Stimulated activated CD4-positive, alpha-beta T cell treated with anti-CD3 and anti-CD28 coated beads, Interleukin-2, amount 100 ng/mL, for 24 hours (primary cell): ENCODE measurements at places on chromosomes 6 and 20.
A peak's percentile ranks its signal among the peaks of the same experiment; 100 is the strongest.

DNA sequence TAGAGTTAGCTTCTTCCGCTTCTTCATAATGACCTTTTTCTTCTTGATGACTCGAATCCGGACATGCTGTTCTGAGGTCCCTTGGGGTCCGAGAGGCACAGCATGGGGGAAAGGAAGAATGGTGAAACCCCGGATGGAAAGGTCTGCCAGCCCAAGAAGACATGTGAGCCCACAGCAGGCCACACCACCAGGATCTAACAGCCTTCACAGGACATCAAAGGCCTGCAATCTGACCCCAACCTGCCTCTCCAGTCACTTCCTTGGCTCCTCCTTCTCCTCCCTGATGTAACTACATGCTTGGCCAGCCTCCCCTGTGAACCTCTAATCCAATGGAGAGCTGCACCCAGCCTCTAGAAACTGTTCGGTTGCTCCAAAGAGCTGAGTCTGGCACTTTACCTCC, 1.6 kb downstream of the CPXM1 start:
- DNase-seq, result no peak

DNA sequence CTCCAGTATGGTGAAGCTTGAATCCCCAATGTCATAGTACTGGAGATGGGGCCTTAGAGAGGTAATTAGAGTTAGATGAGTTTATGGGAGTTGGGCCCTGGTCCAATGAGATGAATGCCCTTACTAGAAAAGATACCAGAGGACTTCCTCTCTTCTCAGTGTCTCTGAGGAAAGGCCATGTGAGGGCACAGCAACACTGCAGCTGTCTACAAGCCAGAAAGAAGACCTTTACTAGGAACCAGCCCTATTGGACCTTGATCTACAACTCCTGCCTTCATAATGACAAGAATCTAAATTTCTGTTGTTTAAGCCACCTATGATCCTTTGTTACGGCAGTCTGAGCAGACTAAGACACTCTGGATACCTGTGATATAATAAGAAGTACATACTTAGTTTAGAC, 31.4 kb upstream of the AKAP7 start:
- DNase-seq, result no peak

DNA sequence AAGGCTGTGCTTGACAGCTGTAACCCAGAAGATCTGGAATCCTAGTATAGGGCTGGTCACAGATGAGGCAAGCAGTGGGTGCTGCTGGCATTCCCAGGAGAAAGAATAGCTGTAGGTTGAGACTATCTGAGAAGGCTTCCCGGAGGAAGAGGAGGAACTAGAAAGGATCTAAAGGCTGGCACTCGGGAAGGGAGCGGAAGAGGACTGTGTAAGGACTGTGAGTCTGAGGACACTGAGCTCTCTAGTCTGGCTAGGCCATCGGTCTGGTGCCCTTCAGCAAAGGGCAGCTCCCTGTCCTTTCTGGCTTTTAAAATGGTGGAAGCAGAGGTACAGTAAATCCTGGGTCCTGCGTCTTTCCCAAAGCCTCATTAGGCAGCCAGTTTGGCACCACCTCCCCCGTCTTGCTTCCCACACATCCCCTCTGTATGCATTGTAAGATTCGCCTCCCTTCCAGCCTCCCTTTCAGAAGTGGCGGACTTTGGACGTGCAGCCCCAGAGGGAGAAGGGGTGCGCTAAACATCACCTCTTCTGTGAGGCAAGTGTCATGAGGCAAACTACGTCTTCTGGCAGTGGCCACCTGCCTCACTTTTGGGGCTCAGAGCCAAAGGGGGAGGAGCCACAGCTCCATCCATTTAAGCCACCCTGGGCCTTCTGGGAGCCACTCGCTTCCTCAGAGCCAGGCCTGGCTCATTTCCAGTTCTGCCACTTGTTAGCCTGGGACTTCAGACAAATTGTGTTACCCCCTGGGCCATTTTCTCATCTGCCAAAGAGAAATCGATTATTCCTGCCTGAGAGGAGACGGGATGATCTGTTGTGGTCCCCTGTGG, 8.6 kb downstream of the SNPH start:
- DNase-seq, result no peak

- DNase-seq, result no peak
Observed at GRCh38 chr6:10441004-10441654, 26.3 kb upstream of the TFAP2A start.

DNA sequence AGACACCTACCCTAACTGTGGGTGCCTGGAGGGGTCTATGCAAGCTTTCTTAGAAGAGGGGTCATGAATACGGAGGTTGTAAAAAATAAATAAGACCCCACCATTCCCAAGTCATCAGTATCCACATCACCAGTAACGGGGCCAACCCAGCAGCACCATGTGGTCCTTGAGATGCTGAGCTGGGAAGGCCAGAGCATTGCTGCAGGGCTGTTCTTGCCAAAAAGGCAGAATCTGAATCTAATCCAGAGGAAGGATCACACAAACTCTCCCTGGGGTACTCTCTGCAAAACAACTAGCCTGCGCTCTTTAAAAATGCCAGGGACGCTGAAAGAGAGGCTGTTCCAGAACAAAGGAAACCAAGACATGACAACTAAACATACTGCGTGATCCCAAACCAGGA, 43.2 kb downstream of the SSR1 start:
- no peak for DNase-seq

- DNase-seq, result no peak
Observed at GRCh38 chr6:52571099-52571755, 5.6 kb downstream of the TRAM2 start.

DNA sequence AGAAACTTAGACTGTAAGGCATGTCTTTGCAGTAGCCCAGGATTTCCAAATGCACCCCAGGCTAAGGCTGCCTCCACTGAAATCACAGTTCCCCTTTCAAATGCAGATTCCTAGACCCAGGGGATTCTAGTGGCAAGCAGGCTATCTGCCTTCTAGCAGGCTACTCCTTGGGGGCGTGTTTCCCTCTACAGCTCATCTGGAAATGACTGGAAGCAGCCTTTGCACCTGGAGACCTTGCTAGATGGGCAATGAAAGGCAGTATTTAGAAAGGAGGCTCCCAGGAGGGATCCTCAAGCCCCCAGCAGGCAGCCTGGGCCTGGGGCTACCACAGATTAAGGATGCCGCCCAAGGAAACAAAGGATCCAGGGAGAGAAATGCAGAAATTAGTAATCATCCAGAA, 26.0 kb upstream of the SYNDIG1 start:
- no peak for DNase-seq

DNA sequence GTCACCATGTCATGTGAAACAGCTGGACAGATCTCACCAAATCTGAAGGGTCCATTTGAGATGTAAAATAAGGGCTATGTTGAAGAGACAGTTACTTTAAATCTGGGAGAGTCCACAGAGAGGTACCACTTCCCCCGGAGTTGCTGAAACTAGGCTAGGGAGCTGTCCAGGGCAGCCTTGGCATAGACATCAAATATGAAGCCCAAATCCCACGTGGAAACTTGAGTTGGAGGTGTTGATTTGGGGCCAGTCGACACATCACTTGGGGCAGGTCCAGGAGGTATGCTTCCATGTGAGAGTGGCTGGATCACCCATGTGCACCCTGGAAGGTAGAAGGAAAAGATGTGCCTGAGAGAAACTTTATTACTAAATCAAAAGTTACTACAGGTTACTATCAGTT, 12.0 kb upstream of the SERPINB9 start:
- DNase-seq, result no peak

DNA sequence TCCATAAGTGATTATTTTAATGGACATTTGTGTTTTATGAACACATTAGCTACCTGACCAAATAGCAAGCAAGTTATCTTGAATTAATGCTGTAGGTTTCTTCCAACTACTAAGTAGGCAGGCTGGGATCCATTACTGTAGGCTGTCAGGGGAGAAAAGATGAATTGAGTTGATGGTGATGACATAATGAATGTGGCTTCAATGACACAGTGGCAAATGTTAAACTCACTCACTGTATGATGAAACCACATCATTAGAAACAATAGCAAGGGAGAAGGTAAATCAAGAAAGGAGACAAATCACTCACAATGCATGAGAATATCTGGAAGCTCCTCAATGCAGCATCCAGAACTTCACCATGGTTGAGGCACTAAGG, 529.7 kb upstream of the CITED2 start:
- no peak for DNase-seq

GRCh38 chr20:14720251-14720650, 382.8 kb upstream of the FLRT3 start:
- DNase-seq, result no peak

- DNase-seq, result no peak
Observed at GRCh38 chr20:24432046-24432442, 37.4 kb upstream of the SYNDIG1 start.

- no peak for DNase-seq
Observed at GRCh38 chr20:63016514-63017075, 9.8 kb upstream of the BHLHE23 start.

- no peak for DNase-seq
Observed at GRCh38 chr6:159148641-159149040, 20.6 kb upstream of the FNDC1 start.

DNA sequence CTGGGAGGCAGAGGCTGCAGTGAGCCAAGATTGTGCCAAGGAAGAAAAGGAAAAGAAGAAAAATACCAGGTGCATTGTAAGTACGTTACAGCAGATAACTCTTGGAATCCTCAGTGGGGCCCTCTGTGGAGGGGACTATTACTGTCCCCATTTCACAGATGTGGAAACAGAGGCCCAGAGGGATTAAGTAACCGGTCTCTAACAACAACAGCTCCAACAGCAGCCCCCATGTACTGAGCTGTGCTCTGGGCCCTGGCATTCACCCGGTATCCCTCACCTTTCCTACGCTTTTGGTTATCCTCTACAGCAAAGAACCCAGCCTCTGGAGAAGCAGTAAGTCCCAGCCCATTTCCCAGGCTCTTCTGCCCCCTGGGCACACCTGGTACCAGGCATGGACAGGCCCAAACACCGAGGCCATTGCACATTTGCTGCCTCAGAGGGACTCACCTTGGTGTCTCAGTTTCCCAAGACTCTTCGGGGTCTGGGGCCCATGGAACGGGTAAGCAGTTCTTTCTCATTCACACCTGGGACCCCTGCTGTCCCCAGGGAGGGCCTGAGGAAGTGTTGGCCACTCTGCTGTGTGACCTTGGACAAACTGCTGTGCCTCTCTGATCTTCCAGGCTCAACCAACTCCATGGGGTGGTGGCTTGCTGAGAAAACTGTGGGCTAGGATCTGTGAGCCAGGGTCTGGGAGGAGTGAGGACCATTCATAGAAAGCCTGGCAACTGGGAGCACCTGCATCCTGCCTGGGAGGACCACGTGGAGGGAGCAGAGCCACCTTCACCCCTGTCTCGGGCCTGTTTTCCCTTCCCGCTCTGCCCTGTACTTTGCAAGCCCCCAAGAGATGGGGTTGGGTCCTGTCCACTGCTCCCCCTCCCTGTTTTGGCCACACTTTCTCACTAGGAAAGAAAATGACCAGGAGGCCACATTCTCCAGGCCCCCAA, 59.9 kb downstream of the SNAI1 start:
- DNase-seq, result no peak

GRCh38 chr6:3751730-3752530, 417 bp upstream of the PXDC1 start:
- DNase-seq, result peak; percentile 74

- DNase-seq, result no peak
Observed at GRCh38 chr6:138986578-138986977, 1.5 kb downstream of the REPS1 start.

DNA sequence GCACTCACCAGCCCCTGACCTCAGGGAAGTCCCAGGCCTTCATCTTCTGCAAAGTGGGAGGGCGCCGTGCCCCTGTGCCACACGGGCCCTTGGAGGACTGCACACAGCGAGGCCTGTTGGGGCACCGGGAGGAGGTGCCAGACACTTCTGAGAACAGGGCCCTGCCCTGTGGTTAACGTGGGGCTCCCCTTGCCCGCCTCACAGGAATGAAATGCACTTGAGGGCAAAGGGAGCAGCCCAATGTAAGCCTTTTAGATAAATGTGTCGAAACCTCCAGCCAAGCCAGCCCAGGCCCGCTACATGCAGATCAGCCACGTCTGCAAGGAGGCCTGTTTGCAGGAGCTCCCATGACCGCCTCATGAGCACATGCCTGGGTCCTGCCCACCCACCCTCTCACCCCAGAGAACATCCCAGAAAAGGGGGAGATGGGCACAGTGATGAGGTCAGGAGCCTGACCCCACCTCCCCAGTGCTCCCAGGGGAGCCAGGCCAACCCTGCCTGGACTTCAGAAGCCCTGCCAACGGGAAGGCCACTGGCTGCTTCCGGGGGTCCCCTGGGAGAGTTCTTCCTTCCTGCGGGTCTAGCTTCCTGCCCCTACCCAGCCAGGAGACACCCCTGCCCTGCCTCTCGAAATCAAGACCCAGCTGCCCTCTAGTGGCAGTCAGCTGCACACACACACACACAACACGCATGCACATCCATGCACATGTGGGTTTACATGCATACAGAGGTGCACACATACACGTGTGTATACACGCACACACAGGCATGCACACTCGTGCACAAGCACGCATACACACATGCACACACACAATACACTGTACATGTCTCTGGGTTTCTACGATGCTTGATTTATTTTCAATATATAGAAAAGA, 178.7 kb downstream of the TAF4 start:
- DNase-seq, result peak; percentile 34

- peak; percentile 20 for DNase-seq
Observed at GRCh38 chr6:1770968-1771723, 161.4 kb downstream of the FOXC1 start.

GRCh38 chr6:44100088-44100550, 27.1 kb downstream of the MRPL14 start:
- DNase-seq, result peak; percentile 20

- DNase-seq, result no peak
Observed at GRCh38 chr20:33796263-33796906, 14.8 kb upstream of the CHMP4B start.

- DNase-seq, result no peak
Observed at GRCh38 chr20:17761604-17762003, 61.8 kb downstream of the BANF2 start.

DNA sequence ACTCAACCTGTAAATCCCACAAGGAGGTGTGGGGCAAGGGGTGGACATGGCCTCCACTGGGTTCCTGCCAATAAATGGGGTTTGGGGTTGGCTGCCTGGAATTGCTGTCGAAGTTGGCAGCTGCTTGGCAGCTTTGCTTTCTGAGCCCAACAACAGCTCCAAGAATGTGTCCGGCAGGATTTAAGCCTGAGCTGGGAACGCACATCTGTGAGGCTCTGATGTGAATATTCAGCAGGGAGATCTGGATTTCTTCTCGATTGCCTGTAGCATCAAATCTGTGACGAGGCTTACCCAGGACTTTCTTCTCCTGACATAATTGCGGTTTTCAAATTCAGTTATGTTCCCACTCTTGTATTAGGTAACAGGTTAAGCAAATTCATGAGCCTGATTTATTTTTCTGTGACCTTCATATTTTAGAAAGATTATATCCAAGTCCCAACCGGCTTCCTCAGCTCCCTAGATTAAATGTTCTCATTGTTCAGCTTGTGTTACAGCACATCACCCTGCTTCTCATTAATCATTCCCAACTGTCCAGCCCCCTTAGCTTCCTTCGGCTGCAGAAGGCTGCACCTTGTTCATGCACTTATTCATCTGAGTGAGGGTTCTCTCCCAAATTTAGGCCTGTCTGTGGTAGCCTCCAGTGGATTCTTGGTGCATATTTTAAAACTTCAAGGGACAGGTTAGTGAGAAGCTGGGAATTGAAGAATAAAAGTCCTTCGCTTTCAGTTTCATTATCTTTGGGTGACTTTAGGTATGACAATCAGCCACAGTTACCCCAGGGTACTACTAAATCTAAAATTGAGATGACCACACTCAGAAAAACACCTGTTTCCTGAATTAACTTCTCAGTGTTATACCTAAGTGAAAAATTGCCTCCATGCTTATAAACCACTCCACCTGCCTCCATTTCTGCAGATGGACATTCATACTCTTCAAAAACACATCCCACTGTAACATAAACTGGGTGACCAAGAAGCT, 310.0 kb downstream of the ESR1 start:
- DNase-seq, result no peak

- DNase-seq, result peak; percentile 73
Observed at GRCh38 chr20:25859649-25860530, 163.2 kb upstream of the ZNF337 start.

- no peak for DNase-seq
Observed at GRCh38 chr20:24116611-24117010, 128.0 kb upstream of the GGTLC1 start.
